Stimulated activated CD4-positive, alpha-beta T cell treated with anti-CD3 and anti-CD28 coated beads, Interleukin-2, amount 100 ng/mL, for 48 hours (primary cell): ENCODE measurements at places on chromosomes 6 and 20.
A peak's percentile ranks its signal among the peaks of the same experiment; 100 is the strongest.

DNA sequence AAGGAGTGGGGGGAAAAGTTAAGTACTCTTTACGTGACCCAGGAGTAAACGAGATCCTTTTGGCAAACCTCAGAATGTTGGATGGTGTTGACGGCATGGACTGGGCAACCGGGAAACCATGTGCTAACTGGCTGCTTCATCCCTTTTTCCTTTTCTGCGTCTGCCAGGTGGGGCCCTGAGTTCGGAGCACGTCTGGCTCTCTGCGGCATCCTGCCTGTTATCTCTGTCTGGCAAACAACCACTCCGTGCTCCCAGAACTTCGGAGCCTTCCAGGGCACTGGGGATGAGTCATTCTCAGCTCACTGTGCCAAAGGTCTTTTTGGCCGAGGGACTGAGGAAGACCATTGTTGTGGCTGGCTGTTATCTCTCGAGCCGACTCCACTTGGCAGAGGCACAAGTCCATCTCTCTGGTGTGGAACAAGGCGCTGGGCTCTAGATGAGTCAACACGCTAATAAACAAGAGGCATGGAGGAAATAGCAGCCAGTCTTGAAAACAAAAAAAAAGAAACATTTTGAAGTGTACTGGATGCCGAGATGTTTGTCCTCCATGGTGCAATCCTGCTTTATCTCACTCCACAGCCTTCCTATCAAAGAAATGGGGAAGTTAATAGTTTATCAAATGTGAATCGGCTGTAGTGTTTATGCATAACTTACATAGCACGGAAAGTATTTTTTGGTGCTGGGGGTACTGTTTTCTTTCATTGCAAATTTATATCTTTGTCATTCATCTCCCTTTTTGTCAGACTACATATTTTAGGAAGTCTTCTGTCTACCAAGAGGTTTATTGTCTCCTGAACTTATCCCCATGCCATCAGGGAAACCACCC, 64.6 kb upstream of the TXNDC5 start:
- no peak for DNase-seq

GRCh38 chr20:41276317-41276751, 41.2 kb downstream of the ZHX3 start:
- no peak for DNase-seq

GRCh38 chr6:72933233-72933632, 292.1 kb downstream of the KHDC1L start:
- DNase-seq: no peak

GRCh38 chr6:12875051-12875450, 158.5 kb downstream of the PHACTR1 start:
- DNase-seq: no peak

- no peak for DNase-seq
Measured at GRCh38 chr20:11001764-11002540, 328.2 kb upstream of the JAG1 start.

DNA sequence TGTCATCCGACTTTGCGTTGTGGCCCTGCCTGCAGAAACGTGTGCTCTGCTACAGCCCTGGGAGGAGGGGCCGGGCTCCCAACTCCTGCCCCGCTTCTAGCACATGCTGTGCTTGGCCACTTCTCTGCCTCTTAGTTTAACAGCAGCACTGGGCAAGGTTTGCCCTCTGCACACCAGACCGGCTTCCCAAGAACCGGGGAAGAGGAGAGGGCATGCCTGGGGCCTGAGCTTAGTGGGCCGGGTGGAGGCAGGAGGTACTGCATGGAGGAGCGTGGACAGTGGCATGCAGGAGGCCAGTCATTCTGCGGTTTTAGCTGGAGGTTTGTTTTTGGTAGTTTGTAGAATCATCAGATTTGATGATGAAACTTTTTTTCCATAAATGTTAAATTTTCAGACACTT, 45.5 kb downstream of the CEP43 start:
- no peak for DNase-seq

DNA sequence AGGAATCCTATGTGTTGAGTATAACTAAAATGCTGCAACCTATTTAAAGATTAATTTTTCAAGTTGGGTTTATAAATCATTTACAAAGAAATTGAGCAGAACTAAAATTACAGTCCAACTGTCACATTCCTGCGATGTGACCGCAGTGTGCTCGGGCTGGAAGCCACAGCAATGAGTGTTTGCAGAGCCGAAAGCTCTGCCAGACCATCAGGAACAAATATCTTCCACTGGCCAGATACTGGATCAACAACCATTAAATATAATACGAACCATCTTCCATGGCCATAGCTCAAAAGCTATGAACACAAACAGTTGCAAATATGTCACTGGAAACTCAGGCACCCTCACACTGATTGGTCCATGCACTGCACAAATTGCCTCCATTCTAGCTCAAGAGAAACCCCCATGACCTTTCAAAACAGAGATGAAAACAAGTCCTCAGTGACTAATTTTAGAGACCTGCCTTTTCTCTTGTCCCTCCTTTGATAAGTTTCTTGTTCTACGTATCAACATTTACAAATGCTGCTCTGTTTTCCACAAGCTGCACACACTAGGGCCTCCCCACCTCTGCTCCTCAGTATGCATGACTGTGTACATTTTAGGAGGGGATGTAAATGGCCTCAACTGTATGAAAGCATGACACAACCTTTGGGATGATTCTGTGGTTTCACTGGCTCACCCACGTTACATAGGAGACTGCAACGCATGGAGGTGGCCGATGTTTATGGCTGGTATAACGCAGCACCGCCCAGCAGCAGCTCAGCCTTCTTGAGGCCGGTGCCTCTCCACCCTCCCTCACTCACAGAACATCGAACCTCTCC, 171.7 kb downstream of the WDR27 start:
- no peak for DNase-seq

DNA sequence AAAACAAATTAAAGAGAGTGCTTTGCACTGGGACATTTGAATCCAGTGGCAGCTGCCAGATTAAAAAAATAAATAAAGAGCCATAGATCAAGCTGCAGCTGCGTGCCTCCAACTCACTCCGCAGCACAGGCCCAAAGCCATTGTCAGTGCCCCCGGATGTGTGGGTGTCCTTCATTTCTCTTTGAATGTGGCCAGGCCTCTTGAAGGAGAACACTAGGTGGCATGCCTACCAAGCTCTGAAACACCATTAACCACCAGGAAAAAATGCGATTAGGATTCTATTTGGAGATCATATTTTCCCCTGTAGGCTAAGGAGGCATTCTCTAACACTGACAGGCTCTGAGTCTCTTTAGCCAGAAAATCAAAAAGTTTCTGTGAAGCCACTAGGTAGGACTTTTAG, 549.8 kb downstream of the PRKN start:
- DNase-seq: no peak

DNA sequence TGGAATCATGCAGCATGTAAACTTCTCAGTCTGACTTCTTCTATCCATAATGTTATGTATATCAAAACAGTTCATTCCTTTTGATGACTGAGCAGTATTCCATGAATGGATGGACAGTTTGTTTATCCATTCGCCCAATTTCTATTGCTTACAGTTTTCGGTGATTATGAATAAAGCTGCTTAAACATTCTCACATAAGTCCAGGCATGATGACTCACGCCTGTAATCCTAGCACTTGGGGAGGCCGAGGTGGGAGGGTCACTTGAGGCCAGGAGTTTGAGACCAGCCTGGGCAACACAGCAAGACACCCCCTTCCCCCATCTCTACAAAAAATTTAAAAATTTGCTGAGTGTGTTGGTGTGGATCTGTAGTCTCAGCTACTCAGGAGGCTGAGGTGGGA, 22.9 kb upstream of the HMGA1 start:
- DNase-seq: no peak

- DNase-seq: no peak
Measured at GRCh38 chr20:60009826-60010616, 51.8 kb downstream of the CDH26 start.

- peak; percentile 81 for DNase-seq
Measured at GRCh38 chr6:32796848-32797776, 19.7 kb downstream of the HLA-DOB start.

- DNase-seq: no peak
Measured at GRCh38 chr6:139706912-139707311, 332.5 kb upstream of the CITED2 start.

DNA sequence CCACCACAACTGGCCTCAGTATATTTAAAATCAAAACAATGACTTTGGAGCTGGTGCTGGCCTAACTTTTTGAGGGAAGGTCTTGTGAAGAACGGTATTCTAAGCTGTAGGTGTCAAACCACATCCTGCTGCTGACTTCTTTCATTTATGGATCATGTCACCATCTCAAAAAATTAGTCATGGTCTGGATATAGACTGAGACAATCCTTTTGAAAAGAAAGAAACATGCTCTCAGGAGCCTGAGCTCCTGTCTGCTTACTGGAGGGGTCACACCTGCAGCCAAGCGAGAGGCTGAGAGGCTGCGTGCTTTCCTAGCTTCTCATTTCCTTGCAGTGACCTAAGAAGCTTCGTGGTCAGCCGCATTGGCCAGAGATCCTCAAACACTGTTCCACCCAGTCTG, 55.2 kb downstream of the TIAM2 start:
- DNase-seq: peak; percentile 27

GRCh38 chr6:139114746-139115145, 20.1 kb upstream of the HECA start:
- no peak for DNase-seq

DNA sequence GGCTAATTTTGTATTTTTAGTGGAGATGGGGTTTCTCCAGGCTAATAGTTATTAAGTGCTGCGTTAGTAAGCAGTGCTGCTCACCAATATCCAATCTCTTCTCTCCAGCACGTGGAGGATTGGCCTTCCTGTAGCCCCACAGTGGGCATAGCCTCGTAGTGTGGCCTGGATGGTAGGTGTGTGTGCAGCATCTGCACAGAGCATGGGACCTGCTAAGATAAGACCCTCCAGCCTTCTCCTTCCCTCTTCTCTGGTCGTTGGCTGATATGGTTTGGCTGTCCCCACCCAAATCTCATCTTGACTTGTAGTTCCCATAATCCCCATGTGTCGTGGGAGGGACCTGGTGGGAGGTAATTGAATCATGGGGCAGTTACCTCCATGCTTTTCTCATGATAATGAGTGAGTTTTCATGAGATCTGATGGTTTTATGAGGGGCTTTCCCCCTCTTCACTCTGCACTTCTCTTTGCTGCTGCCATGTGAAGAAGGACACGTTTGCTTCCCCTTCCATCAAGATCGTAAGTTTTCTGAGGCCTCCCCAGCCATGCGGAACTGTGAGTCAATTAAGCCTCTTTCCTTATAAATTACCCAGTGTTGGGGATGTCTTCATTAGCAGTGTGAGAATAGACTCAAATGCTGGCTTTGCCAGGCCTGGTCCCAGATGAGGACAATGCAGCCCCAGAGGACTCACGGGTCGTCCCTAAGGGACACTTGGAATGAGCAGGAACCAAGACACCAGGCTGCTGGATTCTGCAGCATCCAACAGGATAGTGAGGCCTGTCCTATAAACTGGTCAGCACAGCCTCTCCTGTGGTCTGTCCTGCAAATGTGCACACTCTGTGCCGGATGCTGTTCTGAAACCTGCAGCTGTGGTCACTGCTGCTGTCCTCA, 63.4 kb upstream of the AFDN start:
- DNase-seq: no peak

DNA sequence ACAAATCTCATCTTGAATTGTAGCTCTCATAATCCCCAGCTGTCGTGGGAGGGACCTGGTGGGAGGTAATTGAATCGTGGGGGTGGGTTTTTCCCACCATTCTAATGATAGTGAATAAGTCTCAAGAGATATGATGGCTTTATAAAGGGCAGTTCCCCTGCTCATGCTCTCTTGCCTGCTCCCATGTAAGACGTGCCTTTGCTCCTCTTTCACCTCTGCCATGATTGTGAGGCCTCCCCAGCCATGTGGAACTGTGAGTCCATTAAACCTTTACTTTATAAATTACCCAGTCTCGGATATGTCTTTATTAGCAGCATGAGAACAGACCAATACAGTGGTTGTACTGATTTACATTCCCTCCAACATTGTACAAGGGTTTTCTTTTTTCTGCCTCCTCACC, 69.7 kb downstream of the SUN5 start:
- DNase-seq: no peak

GRCh38 chr6:111270121-111270520, 182.8 kb downstream of the SLC16A10 start:
- no peak for DNase-seq

- no peak for DNase-seq
Measured at GRCh38 chr6:148329596-148330381, 12.8 kb upstream of the SASH1 start.

GRCh38 chr20:41573955-41574354, 44.2 kb downstream of the CHD6 start:
- DNase-seq: no peak

- DNase-seq: no peak
Measured at GRCh38 chr6:101125380-101125971, 244.3 kb upstream of the ASCC3 start.

GRCh38 chr20:775679-776135, 7.4 kb upstream of the SLC52A3 start:
- no peak for DNase-seq

GRCh38 chr6:141752677-141753076, 380.0 kb upstream of the GJE1 start:
- DNase-seq: no peak

- DNase-seq: no peak
Measured at GRCh38 chr20:38346247-38346651, at the start of gene LBP. TSS of gene LBP (plus strand) at chr20:38346482. CDS start at chr20:38346517, 35 bp downstream.

DNA sequence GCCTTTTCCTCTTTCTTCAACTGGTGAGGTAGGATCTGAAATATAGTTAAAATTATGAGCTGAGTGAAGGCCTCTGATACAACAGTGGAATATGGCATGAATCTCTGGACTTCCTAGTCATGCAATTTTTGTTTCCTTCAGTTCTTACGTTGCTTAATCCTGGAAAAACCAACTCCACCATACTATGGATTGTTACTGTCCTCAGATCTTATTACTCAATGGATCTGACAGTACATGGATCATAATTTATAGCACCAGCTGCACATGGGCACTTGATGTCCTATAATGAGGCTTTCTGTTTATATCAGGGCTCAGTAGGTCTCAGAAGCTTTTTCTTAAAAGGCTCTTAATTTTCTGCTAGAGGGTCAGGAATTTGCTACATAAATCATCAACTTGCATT, 1341.0 kb upstream of the EYS start:
- DNase-seq: no peak

GRCh38 chr6:30743099-30744053, 889 bp upstream of the FLOT1 start:
- no peak for DNase-seq

DNA sequence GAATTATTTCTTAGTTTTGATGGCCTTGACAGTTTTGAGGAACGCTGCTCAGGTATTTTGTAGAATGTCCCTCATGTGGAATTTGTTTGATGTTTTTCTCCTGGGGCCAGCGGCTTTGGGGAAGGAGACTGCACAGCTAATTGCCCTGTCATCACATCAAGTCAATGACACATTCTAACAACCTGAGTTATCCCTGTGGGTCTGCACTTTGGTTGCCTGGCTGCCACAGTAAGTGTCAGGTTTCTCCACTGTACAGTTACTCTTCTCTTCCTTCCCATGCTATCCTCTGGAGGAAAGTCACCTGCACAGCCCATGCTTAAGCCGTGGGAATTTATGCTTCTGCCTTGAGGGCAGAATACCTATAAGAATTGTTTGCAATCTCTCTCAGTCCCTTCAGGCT, 1.4 kb upstream of the TREML4 start:
- no peak for DNase-seq
